Activated naive CD8-positive, alpha-beta T cell treated with anti-CD3 and anti-CD28 coated beads, Interleukin-2, amount 10 ng/mL, durations not matched to agents 7 days and 5 days (primary cell): ENCODE measurements at places on chromosomes 7 and 10.

- no peak for DNase-seq
Observed at GRCh38 chr7:65910237-65910636, 37.4 kb downstream of the VKORC1L1 start.

GRCh38 chr10:63466144-63466935 lies 563 bp upstream of the JMJD1C start:
- DNase-seq = no peak

DNA sequence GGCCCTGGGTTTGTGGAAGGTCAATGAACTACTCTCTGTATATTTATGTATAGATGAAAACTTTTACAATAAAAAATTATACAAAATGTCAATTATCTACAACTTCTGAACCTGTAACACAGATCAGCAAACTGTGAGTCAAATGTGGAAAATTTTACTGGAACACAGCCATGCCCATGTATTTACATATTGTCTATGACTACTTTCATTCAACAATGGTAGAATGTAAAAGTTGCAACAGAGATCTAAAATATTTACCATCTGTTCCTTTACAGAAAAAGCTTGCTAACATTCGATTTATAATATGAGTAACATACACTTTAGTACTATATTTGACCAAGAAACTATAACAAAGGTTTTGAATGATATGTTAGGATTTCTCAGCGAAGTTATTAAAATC lies 481.6 kb downstream of the PARD3 start:
- DNase-seq = no peak

DNA sequence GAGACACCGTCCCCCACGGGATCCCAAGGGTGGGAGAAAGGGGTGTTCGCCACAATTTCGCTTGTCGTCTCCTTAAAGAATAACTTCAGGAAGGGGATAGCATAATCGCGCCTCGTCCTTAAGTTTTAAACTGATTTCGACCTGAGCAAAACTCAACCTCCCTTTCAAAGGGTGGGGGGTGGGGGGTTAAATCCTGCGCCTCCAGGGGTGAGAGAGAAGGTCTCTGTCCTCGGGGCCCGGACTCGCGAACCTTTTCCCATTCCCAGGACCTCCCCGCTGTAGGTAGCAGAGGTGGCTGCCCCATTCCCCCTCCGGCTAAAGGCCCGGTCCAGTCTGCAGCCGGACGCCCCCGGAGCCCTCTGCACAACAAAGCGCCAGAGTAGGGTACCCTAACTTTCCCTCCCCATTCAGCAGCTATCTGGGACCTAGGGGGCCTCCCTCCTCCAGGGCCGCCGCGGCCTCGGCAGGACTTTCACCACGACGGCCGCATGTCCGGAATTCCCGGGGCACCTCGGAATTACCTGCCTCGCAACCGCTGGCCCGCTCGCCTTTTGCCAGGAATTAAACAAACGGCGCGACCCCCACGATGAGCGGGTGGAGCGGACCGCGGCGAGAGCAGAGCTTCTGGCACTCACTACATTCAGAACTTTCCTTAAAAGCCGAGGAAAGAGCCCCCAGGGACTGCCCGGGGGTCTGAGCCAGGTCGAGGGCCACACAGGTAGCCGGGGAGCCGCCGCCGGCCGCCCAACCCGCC lies 1.7 kb downstream of the CDK6 start:
- peak; percentile 50 for DNase-seq

GRCh38 chr10:115801992-115802391 lies 471.0 kb downstream of the GFRA1 start:
- no peak for DNase-seq

- no peak for DNase-seq
Observed at GRCh38 chr10:102538811-102539210, 35.0 kb downstream of the SUFU start.

DNA sequence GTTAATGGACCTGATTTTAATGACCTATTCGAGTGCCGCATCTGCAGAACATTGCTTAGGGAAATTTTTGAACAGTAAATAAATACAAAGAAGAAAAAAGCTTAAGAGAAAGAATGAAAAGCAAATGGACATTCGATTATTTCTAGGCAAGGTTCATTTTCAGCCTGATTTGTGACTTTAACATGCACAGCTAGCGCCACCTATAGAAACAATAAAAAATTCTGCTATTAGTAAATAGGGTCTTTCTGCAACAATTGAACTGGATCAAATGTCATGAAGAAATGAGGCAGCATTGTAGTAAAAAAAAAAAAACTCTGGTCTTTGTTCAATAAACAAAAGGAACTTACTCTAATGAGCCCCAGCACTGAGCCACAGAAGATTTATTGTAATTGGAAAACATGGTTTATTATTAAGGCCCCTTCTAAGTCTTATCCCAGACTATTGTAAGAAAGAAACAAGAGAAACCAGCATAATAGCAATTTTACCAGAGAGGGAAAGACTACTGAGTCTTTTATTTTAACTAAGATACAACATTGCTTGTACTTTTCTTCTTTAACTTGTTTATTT lies 41.4 kb upstream of the GHITM start:
- no peak for DNase-seq

- no peak for DNase-seq
Observed at GRCh38 chr7:91352091-91352490, 87.9 kb downstream of the FZD1 start.

GRCh38 chr7:123643495-123644441 lies 11.9 kb upstream of the LMOD2 start:
- DNase-seq = no peak

DNA sequence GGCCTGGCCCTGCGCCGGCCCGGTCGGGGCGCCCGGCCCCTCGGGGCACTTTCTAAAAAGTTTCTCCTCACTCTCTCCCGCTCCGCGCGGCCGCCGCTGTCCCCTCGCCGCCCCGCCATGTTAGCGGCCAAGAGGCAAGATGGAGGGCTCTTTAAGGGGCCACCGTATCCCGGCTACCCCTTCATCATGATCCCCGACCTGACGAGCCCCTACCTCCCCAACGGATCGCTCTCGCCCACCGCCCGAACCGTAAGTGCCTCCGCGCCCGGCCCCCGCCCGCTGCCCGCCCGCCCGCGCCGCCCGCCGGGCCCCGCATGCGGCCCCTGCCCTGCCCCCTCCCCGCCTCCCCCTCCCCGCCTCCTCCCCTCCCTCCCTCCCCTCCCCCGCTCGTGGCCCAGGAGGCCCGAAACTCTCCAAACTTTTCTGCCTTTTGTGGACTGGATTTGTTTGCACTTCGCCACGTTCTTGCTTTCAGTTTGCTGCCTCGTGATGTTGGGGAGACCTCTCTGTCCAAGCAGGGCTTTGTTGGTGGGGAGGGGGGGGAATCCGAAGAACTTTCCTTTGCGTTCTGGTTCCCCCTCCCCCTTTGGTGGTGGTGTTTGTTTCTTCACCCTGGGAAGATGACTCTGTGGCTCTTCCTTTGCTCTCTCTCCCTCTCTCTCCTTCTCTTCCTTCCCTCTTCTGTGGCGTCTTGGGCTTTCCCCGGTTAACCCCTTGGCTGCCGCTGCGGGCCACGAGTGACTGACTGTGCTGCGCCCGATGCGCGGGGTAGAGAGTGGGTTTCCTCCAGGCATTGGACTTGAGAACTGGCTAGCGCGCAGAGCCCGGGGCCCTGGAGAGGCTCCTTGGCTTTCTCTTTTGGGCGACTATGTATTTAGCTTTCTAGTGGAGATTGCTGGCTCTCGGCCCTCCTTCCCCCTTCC lies 1.6 kb downstream of the TCF7L2 start:
- peak; percentile 50 for DNase-seq

- no peak for DNase-seq
Observed at GRCh38 chr10:73413108-73413527, 740 bp downstream of the ANXA7 start.
